ENCODE measurements at places on chromosomes 5 and 9. TPM values are rescaled to one million over a fixed set of nuclear protein-coding genes. Genes with fewer than 3 reads are reported as not detected.
A peak's percentile ranks its signal among the peaks of the same experiment; 100 is the strongest.

DNA sequence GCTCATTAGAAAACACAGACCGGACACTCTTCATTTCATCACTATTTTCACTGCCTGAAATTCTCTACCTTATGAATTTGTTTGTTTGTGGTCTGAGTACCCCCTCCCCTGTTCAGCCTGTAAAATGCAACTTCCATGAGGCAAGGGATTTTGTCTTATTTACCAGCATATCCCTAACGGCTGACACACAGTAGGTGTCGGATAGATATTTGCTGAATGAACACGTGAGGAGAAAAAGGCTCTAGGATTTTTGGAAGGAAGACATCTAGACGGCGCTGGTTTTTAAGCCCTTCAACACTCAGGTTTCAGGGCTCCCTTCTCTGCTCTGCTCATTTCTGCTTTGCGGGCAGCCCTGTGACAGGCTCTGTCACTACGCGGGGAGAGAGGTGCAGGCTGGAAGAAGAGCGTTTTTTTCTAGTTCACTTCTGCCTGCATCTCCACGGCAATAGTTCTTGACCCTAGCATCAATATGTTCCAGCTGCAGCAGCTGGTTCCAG, 41.0 kb downstream of the KCNMB1 start:
- DNase-seq = no peak

The WDR38 gene
- not detected for total RNA-seq

The TXNDC8 gene
- not detected for total RNA-seq

GRCh38 chr9:121725008-121725775, 73.8 kb downstream of the DAB2IP start:
- peak; percentile 98 for DNase-seq

- DNase-seq = no peak
Measured at GRCh38 chr5:34998058-34998789, 49.5 kb downstream of the AGXT2 start.

The PRRC1 gene
- 46.6 TPM for total RNA-seq

- no peak for DNase-seq
Measured at GRCh38 chr5:135051872-135052271, 17.8 kb upstream of the PITX1 start.

- no peak for DNase-seq
Measured at GRCh38 chr5:68353605-68354004, 138.0 kb downstream of the PIK3R1 start.

GRCh38 chr5:147177125-147177840, 57.5 kb upstream of the STK32A start:
- no peak for DNase-seq

The FOXD4L6 gene
- not detected for total RNA-seq

GRCh38 chr5:36519881-36520280, 86.5 kb upstream of the SLC1A3 start:
- DNase-seq = no peak

The FAM221B gene
- total RNA-seq = not detected

GRCh38 chr9:81529556-81530193, 159.7 kb downstream of the TLE1 start:
- DNase-seq = no peak

- no peak for DNase-seq
Measured at GRCh38 chr9:35313916-35314315, 152.1 kb downstream of the UNC13B start.

GRCh38 chr5:96509721-96510350, 76.8 kb upstream of the PCSK1 start:
- DNase-seq = no peak

DNA sequence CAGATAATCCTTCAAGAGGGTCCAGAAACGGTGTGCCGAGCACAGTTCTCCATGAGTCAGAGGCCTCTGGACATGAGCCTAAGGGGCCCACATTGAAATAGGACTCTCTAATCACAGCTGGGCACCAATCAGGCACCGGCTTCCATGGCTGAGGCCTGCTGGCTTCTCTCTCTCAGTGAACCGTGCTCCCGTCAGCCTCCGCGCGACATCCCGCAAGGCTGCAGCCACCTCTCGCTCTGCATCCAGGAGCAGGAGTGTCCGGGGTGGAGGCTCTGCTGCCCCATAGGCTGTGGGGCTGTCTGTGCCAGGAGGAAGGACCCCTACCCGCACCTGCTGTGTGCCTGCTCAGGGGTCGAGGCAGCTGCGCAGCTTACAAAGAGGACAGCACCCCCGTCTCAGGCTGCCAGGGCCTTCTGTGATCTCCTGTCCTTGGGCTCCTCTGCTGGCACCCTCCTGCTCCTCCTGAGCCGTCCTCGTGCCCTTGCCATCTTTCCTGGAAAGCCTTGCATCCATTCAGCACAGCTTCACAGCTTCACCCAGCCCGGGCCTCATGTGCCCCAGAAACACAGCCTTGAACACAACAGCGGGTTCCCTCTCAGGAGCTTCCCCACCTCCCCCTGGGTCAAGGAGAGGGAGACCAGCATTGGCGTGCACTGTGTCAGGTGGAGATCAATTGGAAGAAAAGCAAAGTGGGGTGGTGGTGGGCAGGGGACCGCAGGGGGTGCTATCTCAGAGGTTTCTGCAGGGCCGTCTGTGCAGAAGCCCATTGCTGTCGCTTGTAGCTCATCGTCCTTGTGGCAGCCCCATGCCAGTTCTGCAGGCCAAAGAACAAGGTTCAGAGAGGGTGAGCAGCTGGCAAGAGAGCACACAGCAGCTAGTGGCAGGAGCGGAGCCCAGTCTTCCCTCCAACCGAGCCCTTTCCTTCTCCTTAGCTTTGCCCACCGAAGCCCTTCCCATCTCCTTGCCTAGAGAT, 22.8 kb upstream of the FCN1 start:
- peak; percentile 66 for DNase-seq

The SMIM33 gene
- total RNA-seq = not detected

DNA sequence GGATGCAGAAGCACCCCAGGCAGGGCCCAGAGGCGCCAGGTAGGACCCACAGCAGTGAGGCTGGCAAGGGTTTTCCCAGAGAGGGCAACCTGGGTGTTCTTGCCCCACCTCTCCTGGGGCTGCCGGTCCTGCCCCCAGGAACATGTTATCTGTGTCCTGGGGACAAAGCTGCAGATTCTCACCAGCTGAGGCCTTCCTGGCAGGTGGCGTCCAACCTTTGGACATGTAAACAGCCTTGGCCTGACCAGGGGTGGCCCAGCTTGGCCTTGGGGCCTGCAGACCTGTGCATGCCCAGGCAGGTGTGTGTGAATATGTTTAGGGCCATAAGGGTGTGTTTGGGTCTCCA, 101.8 kb upstream of the LARP1 start:
- DNase-seq = no peak

GRCh38 chr9:114662081-114662989, 4.7 kb upstream of the TEX53 start:
- DNase-seq = no peak

The ORM2 gene
- total RNA-seq = not detected

DNA sequence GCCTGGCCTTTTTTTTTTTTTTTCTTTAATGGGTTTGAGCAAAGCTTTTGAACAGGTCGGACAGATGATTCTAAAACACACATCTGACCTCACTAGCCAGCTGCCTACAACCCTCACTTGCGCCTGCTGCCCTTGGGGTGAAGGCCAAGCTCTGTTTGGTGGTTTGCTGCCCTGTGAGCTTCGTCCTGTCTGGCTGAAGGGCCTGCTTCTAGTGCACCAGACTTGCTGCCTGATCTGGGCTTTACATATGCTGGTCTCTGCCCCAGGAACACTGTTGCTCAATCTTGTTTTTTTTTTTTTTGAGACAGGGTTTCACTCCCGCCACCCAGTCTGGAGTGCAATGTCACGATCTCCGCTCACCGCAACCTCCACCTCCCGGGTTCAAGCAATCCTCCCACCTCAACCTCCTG, 16.4 kb upstream of the DOLPP1 start:
- DNase-seq = no peak

The SHC3 gene
- total RNA-seq = 12.2 TPM

- DNase-seq = no peak
Measured at GRCh38 chr5:119879446-119879845, 250.1 kb downstream of the FAM170A start.

The DBH gene
- total RNA-seq = not detected

DNA sequence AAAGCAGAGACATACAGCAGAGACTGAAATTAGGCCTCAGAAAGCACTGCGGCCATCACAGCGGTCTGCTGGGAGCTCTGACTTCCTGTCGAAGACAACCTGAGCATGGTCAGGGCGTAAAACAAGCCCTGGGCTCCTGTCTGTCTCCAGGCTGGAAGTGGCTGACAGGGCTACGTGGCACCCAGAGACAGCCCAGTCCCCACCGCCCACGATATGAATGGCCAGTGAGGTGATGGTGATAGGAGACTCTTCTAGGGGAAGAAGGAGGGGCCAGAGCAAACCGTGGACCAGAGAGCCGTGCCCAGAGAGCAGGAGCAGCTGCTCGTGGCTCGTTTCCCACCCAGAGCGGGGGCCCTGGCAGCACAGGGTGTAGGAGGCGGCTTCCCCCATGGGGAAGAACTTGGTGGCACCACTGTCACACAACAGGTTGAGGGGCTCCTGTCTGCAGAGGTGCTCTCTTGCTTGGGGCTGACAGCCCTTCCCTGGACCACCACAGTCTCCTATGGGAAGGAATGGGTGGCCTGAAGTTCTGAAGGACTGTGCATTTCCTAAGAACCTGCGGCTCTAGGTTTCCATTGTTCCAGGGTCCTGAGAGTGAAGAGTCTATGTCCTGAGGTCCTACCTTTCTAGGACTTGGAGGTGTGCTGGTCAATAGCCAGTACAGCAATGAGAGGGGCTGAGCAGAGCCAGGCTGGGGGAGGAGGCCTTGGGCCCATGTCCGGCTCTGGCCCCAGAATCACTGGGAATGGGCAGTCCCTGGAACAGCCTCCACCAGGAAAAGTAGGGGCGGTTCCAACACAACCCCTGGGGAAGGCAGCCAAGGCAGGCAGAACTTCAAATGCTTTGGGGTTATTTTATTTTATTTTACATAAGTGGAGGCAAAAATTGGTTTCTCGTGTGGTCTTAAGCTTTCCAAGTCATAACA, 56.4 kb downstream of the BARX1 start:
- DNase-seq = peak; percentile 62

- no peak for DNase-seq
Measured at GRCh38 chr5:77339337-77339890, 128.9 kb downstream of the PDE8B start.

DNA sequence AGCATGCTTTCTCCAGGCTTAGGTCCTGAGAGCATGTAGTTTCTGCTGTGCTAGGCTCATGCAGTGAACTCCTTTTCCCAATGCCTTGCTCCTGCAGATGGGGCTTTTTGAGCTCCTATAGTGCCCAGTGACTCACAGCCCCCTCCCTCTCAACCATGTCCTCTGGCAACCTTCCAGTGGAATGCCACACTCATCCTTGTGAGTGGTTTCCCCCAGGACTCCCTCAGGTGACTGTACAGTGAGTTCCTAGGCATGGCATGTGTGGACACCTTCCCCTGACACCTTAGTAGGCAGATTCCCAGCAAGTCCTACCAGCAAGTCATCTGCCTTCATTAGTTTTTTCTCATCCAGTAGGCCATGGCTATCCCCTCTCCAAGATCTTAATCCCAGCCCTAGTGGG, 72.4 kb upstream of the CXCL14 start:
- no peak for DNase-seq

- no peak for DNase-seq
Measured at GRCh38 chr5:176891331-176891958, 7.7 kb downstream of the HK3 start.

DNA sequence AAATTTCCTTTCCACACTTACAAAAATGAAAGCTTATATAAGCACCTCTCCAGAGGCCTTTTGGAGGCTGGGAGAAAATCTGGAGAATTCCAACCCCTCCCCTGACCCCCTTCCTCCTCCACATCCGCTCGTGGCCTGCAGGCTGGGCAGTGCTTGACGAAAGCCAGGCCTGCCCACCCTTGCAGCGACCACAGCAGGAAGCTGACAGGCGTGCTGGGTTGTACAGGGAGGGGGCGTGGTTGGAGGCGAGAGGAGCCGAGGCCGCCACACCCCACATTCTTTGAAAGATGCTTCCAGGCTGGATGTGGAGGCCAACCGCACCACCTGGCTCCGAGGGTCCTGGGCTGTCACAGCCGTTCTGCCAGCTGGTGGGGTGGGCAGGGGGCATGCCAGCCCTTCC, 47.8 kb upstream of the IER5L start:
- peak; percentile 89 for DNase-seq

Measured in posterior vena cava (tissue), 2 donors.